ENCODE measurements at places on chromosomes 13 and 19.

DNA sequence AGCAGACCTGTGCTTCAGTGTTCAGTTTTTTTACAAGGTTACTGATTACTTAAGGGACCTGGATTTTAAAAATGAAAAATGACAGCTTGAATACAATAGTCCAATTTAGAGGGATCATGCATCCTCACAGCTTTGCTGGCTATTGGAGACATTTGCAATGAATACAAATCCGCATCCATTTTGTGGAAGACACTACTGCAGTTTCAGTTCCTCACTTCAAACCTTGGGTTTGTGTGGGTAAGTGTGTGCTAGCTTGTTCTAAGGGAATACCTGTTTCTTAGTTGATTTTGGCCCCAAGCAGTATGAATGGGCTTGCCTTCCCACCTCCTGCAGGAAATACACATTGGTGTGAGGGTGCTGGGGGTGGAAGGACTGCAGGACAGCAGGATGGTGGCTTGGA, 222.4 kb downstream of the OLFM4 start:
- DNase-seq: no peak

DNA sequence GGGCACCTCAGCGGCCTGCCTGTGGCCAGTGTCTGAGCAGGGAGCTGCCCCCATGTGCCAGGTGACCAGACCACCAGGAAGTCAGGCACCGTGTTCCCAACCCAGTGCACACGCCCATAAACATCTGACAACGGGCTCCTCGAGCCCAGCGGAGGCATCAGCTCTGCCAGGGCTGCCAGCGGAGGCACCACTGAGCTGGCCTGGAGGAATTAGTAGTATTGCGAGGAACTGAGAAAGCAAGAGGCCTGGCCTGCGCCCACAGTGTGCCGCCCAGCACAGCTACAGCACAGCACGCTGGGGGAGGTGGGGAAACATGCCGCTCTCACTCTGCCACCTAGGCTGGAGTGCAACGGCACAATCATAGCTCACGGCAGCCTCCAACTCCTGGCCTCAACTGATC, 44.6 kb downstream of the ANKRD27 start:
- no peak for DNase-seq

- DNase-seq: no peak
These were observed 414.8 kb downstream of the GPC5 start for GRCh38 chr13:91813253-91813652.

DNA sequence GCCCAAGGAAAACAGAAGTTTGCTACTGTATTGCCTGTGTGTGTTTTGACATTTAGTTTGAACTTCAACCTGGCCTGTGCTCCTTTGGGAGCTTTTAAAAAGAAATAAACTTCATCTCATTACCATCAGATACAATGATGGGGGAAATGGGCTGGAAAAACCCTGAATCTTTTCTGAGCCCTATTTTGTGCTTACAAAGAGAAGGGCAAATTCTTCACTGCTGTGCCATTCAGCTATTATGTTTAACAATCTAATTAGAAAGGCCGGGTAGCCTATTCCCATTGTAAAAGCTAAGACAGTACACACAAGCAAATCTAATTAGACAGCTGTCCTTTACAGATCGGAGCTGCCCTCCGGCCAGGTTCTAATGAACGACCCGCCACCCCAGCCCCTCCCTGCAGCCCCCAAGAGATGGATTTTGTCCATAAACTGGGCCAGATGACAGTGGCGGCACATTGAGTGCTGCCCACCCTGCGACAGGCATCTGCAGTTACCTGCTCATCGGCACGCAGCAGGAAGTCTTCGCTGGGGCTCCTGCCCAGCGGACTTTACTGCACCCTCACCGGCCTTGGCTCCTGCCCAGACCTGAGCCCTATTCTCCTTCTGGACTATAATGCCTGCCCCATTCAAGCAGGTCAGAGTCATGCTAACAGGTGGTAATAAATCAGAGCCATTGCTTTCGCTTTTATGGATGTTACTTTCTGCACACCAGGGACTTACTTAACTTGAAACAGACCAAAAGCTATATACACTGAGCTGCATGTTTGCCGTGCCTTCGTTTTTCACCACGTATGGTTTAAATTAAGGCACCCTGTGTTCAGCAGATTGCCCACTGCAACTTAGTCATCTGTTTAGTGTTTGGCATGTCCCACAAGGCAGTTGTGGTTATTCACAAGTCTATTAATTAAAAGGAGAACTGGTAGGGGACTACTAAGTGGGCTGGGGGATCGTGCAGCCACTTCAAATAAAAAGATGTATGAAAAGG, 549.6 kb downstream of the FGF9 start:
- no peak for DNase-seq

GRCh38 chr13:108326309-108326708, 56.8 kb downstream of the TNFSF13B start:
- DNase-seq: no peak

- no peak for DNase-seq
These were observed 23.8 kb upstream of the C13orf42 start for GRCh38 chr13:51134763-51135365.

All from myocyte (in vitro differentiated cells).